Stimulated activated CD4-positive, alpha-beta T cell treated with anti-CD3 and anti-CD28 coated beads, Interleukin-15, amount 100 ng/mL, for 48 hours (primary cell): ENCODE measurements at places on chromosomes 11 and 22.

DNA sequence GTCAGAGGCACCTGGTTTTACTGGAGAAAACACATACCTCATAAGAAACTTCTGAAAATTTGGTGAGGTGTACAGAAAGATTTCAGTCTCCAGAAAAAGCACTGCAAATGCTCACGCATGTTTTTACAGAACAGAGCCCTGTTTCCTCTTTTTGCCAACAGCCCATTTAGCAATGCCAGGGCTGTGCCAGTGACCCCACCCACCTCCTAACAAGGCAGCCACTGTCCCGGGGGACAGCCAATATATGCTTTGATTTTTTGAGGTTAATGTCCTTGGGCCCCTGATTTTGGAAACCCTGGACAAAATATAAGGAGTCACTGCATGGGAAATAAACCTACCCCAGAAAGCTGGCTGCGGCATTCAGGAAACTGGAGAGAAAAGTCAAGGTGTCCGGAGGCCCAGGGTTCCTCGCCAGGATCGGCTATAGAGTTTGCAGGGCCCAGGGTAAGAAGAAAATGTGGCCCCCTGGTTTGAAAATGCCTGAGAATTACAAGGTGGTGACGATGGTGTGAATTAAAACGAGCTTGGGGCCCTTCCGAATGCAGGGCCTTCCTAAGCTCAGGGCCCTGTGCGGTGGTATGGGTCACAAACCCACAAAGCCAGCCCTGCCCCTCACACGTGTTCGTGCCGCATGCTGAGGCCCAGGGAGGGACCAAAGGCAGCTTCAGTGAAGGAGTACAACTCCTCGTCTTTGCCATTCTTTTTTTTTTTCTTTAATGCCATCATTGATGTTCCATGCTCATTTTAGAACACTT, 71.1 kb upstream of the WNT7B start:
- DNase-seq = no peak

GRCh38 chr11:3959903-3960265, 104.4 kb downstream of the STIM1 start:
- DNase-seq = no peak

- no peak for DNase-seq
Measured at GRCh38 chr22:42947211-42947990, 67.5 kb downstream of the PACSIN2 start.

GRCh38 chr11:77111277-77111676, 8.6 kb downstream of the OMP start:
- DNase-seq = no peak

- DNase-seq = no peak
Measured at GRCh38 chr11:133501643-133502539, 30.4 kb downstream of the OPCML start.

DNA sequence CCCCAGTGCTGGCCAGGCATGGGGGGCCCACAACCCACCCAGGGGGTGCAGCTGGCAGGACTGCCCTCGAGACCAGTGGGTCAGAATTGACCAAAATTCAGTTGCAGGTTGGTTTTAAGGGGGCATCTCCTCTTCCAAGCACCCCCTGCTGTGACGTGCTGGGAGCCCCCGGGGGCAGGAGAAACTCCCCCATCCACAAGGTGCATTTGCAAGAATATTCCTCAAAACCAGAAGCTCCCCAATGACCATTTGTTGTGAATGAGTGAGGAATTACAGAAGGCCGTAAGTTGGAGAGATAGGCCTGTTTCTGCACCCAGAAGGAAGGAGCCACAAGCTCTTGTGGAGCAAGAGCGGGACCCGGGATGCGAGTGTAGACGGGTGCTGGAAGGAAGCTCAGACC, 414.5 kb downstream of the BRD1 start:
- DNase-seq = no peak

DNA sequence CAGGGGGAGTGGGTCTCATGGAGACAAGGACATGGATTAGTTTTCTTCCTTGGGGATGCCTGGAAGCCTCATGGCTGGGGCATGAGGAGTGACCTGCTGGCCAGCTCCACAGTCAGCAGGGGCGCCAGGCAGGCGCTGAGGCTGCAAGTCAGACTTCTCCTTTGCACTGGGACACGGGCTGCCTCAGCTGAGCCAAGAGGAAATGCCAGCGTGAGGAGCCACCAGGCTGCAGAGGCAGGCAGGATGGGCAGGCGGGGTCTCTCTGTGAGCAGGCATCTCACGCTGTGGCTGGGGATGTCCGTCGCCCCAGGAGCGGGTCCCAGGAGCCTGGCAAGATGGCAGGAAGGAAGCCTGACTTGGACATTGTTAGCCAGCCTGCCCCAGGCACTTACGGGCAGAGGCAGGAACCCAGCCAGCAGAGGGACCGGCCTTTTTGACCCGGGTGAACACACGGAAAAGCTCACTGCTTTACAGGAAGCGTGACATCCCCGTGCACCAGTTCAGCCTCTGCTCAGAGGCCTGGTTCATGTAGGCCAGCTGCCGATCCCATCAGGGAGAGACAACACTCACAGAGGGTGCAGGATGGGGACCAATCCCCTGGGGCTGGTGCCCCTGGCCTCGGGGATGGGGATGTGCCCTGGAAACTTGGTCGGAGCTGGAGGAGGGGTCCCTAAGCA, 10.2 kb downstream of the GNB1L start:
- DNase-seq = no peak

- DNase-seq = no peak
Measured at GRCh38 chr11:118628861-118629549, 21.6 kb downstream of the PHLDB1 start.

GRCh38 chr11:8792710-8793109, 110.1 kb downstream of the RPL27A start:
- no peak for DNase-seq
